ENCODE measurements at places on chromosomes 12 and 14.

DNA sequence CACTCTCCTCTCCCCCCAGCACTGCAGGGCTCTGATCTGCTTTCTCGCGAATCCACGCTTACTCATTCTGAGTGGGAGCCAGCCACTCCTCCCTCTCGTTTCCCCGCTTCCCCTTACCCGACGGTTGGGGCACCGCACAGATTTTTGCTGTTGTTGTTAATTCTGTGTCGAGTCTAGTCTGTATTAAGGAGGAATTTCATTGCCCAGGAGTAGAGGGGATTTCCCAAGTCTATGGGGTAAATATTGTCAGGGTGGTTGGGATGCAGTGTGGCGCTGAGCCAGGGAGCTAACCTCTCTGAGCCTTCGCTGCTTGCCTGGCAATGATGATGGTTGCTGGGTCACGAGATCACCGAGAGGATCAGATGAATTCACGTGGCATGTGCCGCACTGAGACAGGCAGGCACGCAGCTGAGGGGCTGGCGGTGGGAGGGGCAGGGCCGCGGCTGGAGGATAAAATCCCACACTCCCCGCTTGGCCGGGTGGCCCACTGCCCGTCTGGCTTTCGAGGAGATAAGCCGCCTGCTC, 18.5 kb downstream of the NCOR2 start:
- no peak for DNase-seq

DNA sequence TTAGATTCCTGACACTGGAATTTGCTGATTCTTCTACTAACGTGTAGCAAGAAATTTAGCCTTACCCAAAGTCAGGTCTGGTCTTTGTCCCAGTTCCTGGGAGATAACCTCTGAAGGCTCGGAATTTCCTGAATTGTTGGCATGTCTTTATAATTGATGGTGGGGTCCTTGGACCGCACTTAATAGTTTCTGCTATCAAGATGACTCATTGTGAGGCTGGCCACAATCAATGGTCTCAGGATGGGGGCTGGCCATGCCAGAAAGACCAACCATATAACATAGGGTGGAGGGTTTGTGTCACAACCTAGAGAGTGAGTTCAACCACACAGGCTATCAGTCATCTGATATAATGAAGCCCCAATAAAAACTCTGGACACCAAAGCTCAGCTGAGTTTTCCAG, 259.7 kb downstream of the DAD1 start:
- no peak for DNase-seq

GRCh38 chr12:22335794-22336166, 1.3 kb upstream of the ST8SIA1 start:
- no peak for DNase-seq

DNA sequence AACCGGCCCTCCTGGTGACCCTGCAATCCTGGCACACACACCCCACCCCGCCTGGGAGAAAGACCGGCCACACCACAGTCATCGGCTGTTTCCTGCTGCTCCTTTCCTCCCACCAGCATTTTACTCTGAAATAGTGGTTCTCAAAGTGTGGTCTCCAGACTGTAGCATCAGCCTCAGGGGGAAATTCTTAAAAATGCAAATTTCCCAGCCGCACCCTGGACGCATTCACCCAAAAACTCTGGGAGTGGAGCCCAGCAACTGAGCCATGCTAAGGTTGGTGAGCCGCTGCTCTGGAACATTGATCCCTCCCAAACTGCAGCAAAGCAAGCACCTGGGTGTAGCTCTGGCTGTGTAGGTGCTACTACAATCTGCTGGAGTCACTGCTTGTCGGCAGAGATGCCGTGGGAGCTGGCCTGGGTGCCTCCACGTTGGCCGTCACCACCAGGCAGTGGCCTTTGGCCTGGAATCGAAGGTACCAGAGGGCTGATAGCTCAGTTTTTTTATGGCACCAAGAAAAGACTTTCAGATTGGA, 38.4 kb upstream of the BCL2L14 start:
- no peak for DNase-seq

DNA sequence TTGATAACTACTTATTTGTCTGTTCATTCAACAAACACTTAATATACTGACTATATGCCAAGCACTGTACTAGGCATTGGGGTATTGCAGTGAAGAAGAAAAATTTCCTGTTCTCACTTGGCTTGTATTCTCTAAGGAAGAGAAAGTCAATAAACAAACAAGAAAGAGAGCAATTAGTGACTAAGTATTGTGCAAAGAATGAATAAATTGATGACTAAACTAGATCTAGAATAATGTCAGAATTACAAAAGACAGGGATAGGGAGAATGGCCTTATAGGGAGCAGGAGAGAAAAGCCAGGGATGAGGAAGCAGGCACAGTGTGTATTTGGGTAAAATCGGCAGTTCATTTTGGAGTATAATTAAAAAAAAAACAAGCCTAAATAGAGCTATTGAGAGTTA, 4.2 kb upstream of the LIN7A start:
- no peak for DNase-seq

DNA sequence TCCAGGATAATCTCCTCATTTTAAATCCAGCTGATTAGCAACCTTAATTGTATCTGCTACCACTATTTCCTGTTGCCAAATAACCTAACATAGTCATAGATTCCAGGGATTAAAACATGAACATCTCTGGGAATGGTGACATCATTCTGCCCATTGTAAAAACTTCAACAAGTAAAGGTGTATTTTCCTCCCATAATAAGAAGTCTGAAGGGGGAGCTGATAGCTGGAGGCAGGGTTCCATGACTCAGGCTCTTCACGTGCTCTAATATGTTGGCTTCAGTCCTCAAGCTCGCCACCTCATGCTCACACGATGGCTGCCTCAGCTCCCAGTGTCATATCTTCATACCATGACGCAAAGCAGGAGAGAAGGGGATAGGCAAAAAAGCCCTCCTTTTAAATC, 172.0 kb upstream of the VASH1 start:
- DNase-seq: no peak

DNA sequence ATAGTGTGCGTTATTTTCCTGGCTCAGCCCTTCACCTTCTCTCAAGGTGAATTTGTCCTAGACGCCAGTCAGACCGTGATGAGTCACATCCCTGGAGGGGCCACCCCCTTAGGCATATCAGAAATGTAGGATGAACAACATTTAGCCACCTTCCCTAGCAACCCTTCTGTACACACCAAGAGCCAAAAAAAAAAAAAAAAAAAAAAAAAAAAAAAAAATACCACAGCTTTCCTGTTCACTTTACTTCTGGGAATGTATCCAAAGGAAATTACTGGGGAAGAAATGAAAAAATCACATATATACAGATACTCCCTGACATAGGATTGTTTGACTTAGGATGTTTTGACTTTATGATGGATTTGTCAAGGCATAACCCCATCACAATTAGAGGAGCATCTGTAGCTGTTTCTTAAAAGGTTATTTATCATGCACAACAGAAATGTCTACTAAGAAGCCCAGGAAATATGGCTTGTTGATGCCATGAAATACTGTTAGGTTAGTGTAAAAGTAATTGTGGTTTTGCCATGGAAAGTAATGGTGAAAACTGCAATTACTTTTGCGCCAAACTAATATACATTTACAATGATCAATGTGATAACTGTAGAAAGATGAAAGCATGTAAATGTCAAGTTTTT, 68.2 kb upstream of the BDKRB2 start:
- no peak for DNase-seq

GRCh38 chr14:69501423-69501838, 16.9 kb downstream of the PLEKHD1 start:
- DNase-seq: no peak

DNA sequence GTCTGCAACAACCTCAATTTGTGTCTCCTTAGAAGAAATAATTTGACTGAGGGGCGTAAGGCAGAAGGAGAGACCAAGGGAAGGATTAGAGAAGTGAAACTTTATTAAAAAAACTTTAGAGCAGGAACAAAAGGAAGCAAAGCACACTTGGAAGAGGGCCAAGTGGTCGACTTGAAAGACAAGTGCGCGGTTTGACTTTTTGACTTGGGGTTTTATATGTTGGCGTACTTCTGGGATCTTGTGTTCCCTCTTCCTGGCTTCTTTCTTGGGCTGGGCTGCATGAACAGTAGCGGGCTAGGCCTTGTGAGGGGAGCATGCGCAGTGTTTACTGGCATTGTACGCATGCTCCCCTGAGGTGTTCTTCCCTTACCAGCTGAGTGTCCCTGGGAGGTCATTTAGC, 369.3 kb upstream of the DCN start:
- DNase-seq: no peak

Data from naive thymus-derived CD4-positive, alpha-beta T cell (primary cell).